ENCODE measurements at places on chromosomes 2 and 18.

GRCh38 chr2:71686781-71687180 is 233.4 kb downstream of the DYSF start:
- DNase-seq, result no peak

DNA sequence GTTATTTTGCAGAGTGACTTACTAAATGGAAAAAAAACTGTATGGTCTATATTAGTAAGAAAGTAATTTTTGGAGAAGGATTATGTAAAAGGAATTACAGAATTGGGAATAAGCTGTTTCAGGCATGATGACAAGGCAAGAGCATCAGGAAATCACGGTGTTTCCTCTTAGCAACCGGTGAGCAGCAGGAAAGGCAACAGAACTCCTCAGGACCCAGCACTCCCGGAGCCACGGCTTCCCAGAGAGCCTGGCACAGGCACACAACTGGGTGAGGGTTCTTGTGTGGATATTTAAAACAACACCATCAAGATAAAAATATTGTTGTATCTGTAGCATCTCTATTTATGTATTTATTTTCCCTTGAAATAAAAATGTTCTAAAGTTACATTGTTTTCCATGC is 34.4 kb downstream of the CYP27C1 start:
- no peak for DNase-seq

DNA sequence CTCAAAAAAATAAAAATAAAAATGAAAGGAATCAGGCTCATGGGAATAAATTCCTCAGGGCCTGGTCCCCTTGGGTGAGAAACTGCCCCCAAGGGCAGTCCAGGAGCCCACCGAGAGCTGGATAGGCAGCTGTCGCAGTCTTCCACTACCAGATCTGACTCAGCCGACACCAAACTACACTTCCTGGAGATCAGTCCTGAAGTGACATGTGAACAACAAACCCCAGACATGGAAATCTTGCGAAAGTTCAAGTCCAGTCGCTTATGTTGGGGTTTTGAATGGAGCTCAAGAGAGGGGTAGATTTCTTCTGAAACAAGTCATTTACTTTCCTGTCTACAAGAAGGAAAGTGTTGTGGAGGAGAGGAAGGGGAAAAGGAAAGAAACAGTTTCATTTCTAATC is 12.9 kb downstream of the ADCY3 start:
- DNase-seq, result no peak

DNA sequence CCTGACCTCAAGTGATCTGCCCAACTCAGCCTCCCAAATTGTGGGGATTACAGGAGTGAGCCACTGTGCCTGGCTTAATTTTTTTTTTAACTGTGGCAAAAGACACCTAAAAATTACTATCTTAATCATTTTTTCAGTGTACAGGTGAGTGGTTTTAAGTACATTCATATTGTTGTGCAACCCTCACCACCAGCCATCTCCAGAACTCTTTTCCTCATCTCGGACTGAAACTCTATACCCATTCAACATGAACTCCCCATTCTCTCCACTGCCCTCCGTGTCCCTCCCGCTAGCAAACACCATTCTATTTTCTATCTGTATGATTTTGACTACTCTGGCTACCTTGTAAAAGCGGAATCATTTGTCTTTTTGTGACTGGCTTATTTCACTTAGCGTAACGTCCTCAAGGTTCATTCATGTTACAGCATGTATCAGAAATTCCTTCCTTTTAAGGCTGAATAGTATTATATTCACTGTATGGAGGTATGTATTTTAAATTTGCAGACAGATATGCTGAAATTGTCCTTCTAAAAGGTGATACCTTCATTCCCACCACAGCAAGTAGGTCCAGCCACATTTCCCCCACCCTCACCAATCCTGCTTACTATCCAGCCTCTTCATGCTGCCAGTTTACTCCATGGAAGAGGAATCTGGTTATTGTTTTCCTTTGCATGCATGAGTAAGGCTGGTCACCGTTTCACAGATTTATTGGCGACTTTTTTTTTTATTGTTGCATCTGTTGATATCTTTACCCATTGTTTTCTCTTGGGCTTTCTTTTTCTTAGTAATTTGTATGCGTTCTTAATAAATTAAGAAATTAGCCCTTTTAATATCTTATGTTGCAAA is 40.6 kb upstream of the ANXA4 start:
- no peak for DNase-seq

GRCh38 chr2:190357600-190357999 is 14.2 kb downstream of the INPP1 start:
- DNase-seq, result no peak

- no peak for DNase-seq
Observed at GRCh38 chr18:26436176-26437051, 111.9 kb downstream of the KCTD1 start.

DNA sequence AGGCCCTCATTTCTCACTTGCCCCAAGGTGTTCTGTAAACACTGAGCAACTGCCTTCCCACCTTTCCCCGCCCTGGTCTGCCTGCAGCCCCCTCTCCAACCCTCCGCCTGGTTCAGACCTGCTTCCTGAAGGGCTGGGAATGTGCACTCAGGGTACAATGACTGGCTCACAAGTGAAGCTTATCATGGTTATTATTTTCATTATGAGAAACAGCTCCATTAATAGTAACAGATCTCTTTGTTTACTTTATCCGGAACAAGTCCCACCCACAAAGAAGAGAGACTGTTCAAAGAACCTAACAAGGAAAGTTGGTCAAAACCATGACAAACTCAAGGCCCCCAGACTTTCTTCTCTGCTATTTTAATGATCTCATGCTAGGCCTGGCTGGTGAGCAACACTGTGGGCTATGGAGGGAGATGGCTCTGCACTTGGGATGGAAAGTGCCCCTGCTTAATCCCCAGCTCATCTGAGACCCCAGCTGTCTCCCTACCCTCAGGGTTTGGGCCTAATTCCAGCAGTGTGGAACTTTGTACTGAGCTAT is 36.7 kb downstream of the ARHGAP25 start:
- no peak for DNase-seq

GRCh38 chr2:12809526-12809925 is 92.8 kb downstream of the TRIB2 start:
- DNase-seq, result no peak

All from activated T-helper 1 cell treated with anti-CD3 and anti-CD28 coated beads, Interleukin-2, amount 50 U/mL, for 16 hours (primary cell).